Small intestine (tissue), 16 donors: ENCODE measurements at places on chromosomes 5 and 9. TPM values are rescaled to one million over a fixed set of nuclear protein-coding genes. Genes with fewer than 3 reads are reported as not detected.

DNA sequence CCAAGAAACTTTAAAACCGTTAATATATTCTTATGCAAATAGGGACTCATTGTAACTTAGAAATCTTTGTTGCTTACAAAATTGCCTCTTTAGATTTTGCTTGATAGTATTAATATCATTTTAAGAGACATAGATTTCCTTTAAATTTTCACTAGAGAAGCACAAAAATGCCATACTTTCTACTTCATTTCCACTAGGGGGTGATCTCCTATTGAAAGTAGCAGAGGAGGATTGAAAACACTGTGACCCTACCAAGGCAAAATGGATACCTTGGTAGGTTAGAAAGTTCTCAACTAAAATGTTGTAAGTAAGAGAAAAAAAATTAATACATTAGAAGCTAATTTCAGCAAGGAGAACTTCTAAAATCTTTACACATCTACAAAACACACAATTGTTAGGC, 204.9 kb downstream of the CHSY3 start:
- no peak overlapping the region for H3K4me3 ChIP-seq
- H3K27ac ChIP-seq = no peak overlapping the region
- DNase-seq = no peak
- no peaks in the 10 kb centered on the region for H3K4me1 ChIP-seq
- no peaks in the 10 kb centered on the region for H3K27me3 ChIP-seq
- no peaks in the 10 kb centered on the region for H3K36me3 ChIP-seq

- no peaks in the 10 kb centered on the region for H3K4me1 ChIP-seq
- H3K36me3 ChIP-seq = no peaks in the 10 kb centered on the region
- H3K27ac ChIP-seq = no peak overlapping the region
- H3K4me3 ChIP-seq = no peak overlapping the region
Measured at GRCh38 chr5:101605700-101606099, 690.4 kb downstream of the SLCO4C1 start.

The ABCA1 gene
- polyA plus RNA-seq = 1.6 TPM

DNA sequence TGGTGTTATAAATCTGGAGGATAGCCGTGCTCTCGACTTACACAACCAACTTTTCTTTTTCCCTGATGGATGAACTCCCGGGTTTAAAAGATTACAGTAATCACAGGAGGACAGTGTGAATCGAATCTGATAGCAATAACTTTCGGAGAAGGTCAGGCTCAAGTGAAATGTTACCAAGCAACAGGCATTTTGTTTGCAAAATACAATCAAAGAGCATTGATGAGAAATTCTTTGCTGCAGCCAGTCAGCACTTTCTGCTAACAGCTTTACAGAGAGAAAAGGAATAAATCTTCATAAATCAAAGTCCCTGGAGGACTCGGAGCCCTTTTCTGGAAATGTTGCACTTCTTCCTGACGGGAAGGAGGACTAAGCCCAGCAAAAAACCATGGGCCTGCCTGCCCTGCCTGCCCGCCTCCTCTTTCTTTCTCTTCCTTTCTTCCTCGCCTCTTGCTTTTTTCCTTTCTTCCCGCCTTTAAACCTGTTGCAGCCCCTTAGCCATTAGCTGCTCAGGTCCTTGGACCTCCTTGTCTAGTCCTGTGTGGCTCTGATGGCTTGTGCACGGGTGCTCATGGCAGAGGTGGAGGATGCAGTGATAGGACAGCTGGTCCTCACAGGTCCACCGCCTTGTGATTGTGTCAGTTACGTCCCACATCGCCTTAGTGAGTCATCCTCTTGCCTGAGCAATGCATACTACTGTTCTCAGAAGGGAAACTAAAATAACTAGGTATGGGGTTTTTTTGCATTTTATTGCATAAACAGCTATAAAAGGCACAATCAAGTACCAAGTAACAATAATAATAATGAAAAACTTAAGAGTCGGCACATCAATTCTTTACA, 6.2 kb downstream of the DMRT3 start:
- no peak overlapping the region for H3K27ac ChIP-seq
- H3K36me3 ChIP-seq = no peaks in the 10 kb centered on the region
- DNase-seq = no peak
- no peak overlapping the region for H3K4me3 ChIP-seq
- no peaks in the 10 kb centered on the region for H3K4me1 ChIP-seq
